ENCODE measurements at places on chromosomes 1 and 21.

DNA sequence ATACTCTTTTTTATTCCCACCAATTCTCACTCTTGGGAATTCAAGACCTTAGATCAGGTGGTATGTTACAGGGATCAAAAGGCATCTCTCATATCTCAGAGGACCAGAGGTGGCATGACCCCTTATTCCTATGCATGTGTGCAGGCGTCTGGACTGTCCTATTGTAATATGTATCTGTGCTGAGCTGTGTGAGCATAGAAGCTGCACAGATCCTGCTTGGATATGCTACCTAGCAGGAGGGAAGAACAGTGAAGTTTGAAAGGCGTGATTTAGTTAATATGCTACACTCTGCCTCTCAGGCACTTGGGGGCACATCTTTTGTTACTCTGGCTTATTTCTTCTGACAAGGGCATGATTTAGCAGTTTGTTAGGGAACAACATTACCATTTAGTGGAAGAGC, 86.7 kb upstream of the ZRANB2 start:
- H3K4me3 ChIP-seq: no peak overlapping the region
- H3K27me3 ChIP-seq: no peaks in the 10 kb centered on the region
- H3K36me3 ChIP-seq: no peaks in the 10 kb centered on the region
- H3K4me1 ChIP-seq: no peaks in the 10 kb centered on the region
- DNase-seq: no peak

GRCh38 chr1:107842241-107842640, 122.7 kb downstream of the VAV3 start:
- H3K27me3 ChIP-seq: no peaks in the 10 kb centered on the region
- no peak for DNase-seq
- no peak overlapping the region for H3K27ac ChIP-seq
- no peak overlapping the region for H3K4me3 ChIP-seq
- peaks cover 33% of the 10 kb centered on the region for H3K4me1 ChIP-seq

- no peak for DNase-seq
- H3K4me1 ChIP-seq: no peaks in the 10 kb centered on the region
- no peaks in the 10 kb centered on the region for H3K27me3 ChIP-seq
- no peaks in the 10 kb centered on the region for H3K36me3 ChIP-seq
Observed at GRCh38 chr1:91864017-91864700, 21.8 kb downstream of the TGFBR3 start.

DNA sequence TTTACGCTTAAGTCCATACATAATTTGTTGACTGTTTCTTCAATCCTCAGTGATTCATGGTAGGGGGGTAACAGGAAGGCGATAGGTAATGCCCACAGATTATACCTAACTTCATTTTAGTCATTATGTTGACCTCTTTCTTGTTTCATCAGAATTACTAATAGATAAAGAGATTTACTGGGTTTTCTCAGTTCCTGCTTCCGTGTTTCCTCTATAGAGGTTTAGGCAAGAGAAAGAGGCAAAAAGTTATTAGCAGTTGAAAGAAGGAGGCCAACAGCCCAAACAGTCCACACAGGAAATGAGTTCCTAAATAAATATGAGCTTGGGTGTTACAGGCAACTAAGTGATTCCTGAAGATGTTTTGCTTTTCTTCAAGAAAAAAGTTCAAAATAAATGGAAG, 17.9 kb upstream of the CLCA1 start:
- peaks cover 18% of the 10 kb centered on the region for H3K4me1 ChIP-seq
- H3K27ac ChIP-seq: no peak overlapping the region
- H3K36me3 ChIP-seq: no peaks in the 10 kb centered on the region

GRCh38 chr1:87331365-87332241, 2.9 kb downstream of the LMO4 start:
- peak; percentile 86 for DNase-seq
- peak overlapping the region; percentile 99 for H3K27ac ChIP-seq
- H3K27me3 ChIP-seq: no peaks in the 10 kb centered on the region
- H3K4me3 ChIP-seq: peak overlapping the region; percentile 85

- peaks cover 12% of the 10 kb centered on the region for H3K4me1 ChIP-seq
- H3K27me3 ChIP-seq: no peaks in the 10 kb centered on the region
- no peak overlapping the region for H3K27ac ChIP-seq
Observed at GRCh38 chr1:3896396-3897000, 3.6 kb downstream of the C1orf174 start.

DNA sequence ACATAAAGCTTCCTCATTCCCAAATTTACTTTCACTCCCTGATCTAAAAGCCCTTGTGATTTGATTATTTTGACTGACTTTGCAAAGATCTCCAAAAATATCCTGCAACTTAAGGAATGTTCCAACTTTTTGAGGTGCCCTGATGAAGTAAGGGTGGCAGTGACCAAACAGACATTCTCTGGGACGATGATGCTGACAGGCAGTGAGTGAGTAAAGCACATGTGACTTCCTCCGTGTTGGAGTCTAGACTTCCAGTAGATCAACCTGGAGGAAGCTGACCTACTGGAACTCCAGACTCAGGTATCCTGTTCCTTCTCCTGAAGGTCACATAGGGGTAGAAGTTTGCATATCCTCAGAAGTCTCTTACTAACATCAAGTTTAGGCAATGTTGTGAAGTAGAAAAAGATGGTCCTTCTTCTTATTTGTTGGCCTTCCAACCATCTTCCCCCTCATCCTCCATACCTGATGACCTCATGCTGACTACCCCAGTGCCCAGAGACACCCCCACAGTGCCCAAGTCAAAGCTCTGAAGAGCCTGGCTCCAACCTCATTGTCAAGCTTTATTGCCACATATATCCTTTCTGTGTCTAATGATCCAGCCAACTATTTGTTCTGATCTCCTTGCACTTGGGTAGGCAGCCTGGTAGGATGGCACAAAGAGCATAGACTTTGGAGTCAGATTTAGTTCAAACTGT, 16.0 kb downstream of the TNFSF4 start:
- H3K4me3 ChIP-seq: no peak overlapping the region
- no peaks in the 10 kb centered on the region for H3K27me3 ChIP-seq
- peaks cover 11% of the 10 kb centered on the region for H3K4me1 ChIP-seq
- H3K27ac ChIP-seq: no peak overlapping the region
- no peak for DNase-seq

GRCh38 chr1:89659322-89660081, 26.6 kb downstream of the LRRC8C start:
- DNase-seq: no peak
- no peaks in the 10 kb centered on the region for H3K4me1 ChIP-seq
- no peak overlapping the region for H3K4me3 ChIP-seq
- H3K27me3 ChIP-seq: no peaks in the 10 kb centered on the region
- H3K36me3 ChIP-seq: no peaks in the 10 kb centered on the region

- DNase-seq: no peak
- no peaks in the 10 kb centered on the region for H3K4me1 ChIP-seq
- peaks cover 16% of the 10 kb centered on the region for H3K36me3 ChIP-seq
- no peaks in the 10 kb centered on the region for H3K27me3 ChIP-seq
- H3K27ac ChIP-seq: no peak overlapping the region
- H3K4me3 ChIP-seq: no peak overlapping the region
Observed at GRCh38 chr1:187092104-187092503, 263.4 kb downstream of the PLA2G4A start.

- no peak overlapping the region for H3K27ac ChIP-seq
- no peak overlapping the region for H3K4me3 ChIP-seq
- peaks cover 5% of the 10 kb centered on the region for H3K36me3 ChIP-seq
- peaks cover 19% of the 10 kb centered on the region for H3K4me1 ChIP-seq
Observed at GRCh38 chr1:53294567-53294966, 33.3 kb downstream of the LRP8 start.

GRCh38 chr1:42690477-42691156, 8.4 kb downstream of the YBX1 start:
- H3K4me3 ChIP-seq: no peak overlapping the region
- H3K4me1 ChIP-seq: peaks cover 68% of the 10 kb centered on the region
- no peak for DNase-seq
- no peaks in the 10 kb centered on the region for H3K27me3 ChIP-seq
